ENCODE measurements at places on chromosomes 7 and 10. TPM values are rescaled to one million over a fixed set of nuclear protein-coding genes. Genes with fewer than 3 reads are reported as not detected.

CFAP46 gene
- 2.4 TPM for total RNA-seq

HOXA4 gene
- total RNA-seq = 1.9 TPM

SPAM1 gene
- not detected for total RNA-seq

SOSTDC1 gene
- not detected for total RNA-seq

OPALIN gene
- not detected for total RNA-seq

CYP3A5 gene
- not detected for total RNA-seq

UPK3BL2 gene
- 0.80 TPM for total RNA-seq

STEAP1 gene
- 62.9 TPM for total RNA-seq

ZNF365 gene
- 2.2 TPM for total RNA-seq

ASB10 gene
- total RNA-seq = not detected

ZNF239 gene
- total RNA-seq = 0.66 TPM

ITGB8 gene
- 5.5 TPM for total RNA-seq

VKORC1L1 gene
- 30.1 TPM for total RNA-seq

MUC3A gene
- total RNA-seq = not detected

TMEM196 gene
- total RNA-seq = not detected

NKX2-3 gene
- 2.4 TPM for total RNA-seq

SLC13A1 gene
- total RNA-seq = not detected

SPDYE5 gene
- total RNA-seq = under 0.01 TPM

FGFR2 gene
- total RNA-seq = 0.27 TPM

LMOD2 gene
- not detected for total RNA-seq

CHN2 gene
- not detected for total RNA-seq

BMPER gene
- 0.50 TPM for total RNA-seq

HNRNPF gene
- total RNA-seq = 231 TPM

CPVL gene
- total RNA-seq = not detected

CCDC172 gene
- not detected for total RNA-seq

PRKG1 gene
- 7.6 TPM for total RNA-seq

TSPAN12 gene
- 21.5 TPM for total RNA-seq

COX19 gene
- total RNA-seq = 11.8 TPM

CACNB2 gene
- total RNA-seq = not detected
